ENCODE measurements at places on chromosomes 2 and 18. TPM values are rescaled to one million over a fixed set of nuclear protein-coding genes. Genes with fewer than 3 reads are reported as not detected.
A peak's percentile ranks its signal among the peaks of the same experiment; 100 is the strongest.

DNA sequence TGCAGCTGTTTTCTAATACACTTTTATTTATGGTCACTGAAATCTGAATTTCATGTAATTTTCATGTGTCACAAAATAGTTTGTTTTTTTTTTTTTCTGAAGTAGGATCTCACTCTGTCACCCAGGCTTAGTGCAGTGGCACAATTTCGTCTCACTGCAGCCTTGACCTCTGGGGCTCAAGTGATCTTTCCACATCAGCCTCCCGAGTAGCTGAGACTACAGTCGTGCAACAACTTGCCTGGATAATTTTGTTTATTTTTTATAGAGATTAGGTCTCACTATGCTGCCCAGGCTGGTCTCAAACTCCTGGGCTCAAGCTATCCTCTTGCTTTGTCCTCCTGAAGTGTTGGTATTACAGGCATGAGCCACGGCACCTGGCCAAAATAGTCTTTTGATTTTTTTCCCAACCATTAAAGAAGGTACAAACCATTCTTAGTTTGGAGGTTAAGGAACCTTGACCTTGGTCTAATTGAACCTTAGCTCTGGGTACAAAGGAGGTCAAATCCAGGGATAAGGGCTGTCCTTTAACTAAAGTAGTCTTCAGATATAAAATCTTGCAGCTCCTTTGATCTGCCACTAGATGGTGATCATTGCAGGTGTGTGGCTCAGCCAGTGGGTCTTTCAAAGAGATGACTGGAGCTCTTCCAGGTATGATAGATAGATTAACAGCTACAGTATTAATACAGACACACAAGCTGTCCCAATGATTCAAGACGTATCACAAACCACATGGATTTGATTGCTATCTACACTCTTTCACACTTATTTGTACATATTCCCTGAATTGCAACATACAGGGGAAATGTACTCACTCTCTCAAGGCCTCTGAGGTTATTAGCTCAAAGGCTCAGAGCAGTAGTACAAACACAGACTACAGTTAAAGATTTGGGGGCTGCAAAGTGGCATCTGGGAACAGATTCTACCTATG, 4.7 kb upstream of the KRCC1 start:
- no peak for DNase-seq

GRCh38 chr2:21928292-21928691, 804.5 kb downstream of the TDRD15 start:
- DNase-seq: no peak

DNA sequence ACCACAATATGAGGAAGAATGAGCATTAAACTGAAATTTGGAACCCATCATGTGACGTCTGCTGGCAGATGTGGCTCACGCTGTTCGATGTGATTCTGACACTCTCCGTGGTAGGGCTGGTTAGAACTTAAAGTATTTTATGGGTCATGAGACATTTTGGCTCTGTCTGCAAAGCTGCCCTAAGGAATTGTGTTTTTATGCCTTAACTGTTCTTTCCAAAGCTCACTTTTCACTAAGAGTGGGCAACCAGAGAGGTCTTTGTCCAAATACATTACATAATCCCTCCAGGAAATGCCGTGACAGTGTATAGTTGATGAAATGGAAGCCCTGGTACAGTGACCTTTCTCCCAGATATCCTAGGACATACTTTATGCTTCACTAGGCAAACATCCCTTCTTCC, 119.1 kb downstream of the AQP4 start:
- no peak for DNase-seq

- no peak for DNase-seq
Measured at GRCh38 chr2:218262631-218263586, 2.1 kb downstream of the GPBAR1 start.

GRCh38 chr2:16630463-16630862, 35.2 kb downstream of the CYRIA start:
- DNase-seq: no peak

GRCh38 chr2:239945751-239946561, 79.2 kb downstream of the NDUFA10 start:
- peak; percentile 16 for DNase-seq

- no peak for DNase-seq
Measured at GRCh38 chr2:54377901-54378493, 78.1 kb upstream of the SPTBN1 start.

DNA sequence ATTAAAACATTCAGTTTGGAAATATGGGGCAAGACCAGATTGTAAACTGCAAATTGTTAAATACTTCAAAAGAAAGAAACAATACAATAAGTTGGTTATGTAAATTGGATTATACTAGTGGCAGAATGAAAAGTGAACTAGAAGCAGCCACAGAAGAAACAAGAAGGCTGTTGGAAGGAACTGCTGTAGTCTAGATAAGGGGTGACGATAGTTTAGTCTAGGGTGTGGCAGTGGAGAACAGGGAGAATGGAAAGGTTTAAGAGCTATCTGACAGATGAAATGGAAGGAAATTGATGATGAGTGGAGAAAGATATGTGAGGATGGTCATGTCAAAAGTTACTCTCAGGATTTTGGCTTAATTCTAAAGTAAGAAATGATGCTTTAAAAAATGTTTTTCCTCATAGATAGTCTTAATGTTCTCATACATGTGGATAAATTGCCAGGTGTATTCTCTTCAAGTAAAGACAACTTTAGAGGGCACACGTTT, 179.7 kb downstream of the GPD2 start:
- DNase-seq: no peak

DNA sequence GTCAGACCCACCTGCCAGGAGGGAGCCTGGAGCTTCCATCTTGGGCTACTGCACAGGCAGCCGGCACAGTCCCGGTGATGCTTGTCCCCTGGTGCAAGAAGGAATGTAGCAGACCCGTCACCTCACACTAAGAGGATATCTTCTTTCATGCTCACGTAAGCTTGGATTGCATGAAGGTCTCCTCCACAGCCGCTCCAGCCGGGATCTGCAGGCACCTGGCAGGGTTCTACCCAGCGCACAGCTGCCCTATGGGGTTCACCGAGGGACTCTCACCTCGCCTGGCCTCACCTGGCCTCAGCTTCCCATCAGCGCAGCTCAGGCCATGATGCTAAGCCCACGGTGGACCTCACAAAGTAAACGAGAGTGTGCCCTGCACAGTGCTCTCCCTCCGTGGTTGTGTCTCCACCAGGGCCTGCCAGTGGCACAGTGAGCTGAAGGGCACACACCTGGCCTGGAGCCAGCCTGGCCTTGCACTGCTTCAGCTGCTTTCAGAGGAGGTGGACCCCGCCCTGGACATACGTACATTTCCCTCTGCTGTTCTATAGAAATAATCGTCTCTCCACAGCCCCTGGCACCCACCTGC, 239.1 kb downstream of the SEPTIN10 start:
- DNase-seq: no peak

- DNase-seq: no peak
Measured at GRCh38 chr2:71725836-71726235, 272.5 kb downstream of the DYSF start.

DNA sequence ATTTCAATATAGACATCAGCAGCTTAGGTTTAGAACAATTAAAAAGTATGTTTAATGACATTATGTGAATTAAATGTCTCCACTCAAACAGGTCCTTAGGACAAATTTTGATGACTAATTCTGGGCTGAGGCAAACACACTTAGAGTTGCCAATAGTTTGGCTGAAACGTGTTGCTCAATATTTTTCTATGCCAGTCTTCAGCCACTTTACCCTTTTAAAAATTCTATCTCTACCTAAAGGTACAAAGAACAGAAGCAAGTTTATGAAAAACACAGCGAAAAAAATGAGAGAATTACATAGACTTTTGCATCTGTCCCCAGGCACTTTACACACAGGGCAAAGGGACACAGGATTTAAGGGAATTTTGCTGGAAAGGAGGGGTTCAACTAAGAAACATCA, 4.5 kb downstream of the IDH1 start:
- no peak for DNase-seq

DNA sequence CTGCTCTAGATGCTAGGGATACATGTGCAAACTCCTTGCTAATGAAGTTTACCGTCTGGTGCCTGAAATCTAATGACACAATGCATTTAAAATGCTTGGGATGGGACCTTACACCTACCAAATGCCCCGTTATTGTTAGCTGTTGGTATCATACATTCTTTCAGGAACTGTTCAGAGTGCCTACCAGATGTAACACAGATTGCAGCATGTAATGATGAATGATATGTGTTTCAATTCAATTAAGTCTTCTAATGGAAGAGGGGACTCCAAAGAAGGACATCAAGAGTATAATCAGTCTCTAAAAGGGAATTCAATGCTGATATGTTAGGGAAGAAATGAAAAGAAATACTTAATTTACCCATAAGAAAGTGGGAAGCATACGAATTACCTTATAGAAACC, 3.2 kb downstream of the LYPD6 start:
- no peak for DNase-seq

- peak; percentile 28 for DNase-seq
Measured at GRCh38 chr2:159285929-159286708, at the start of gene WDSUB1. WDSUB1 (minus strand) TSS chr2:159286703; CDS start chr2:159283069, 3,634 bp downstream.

- no peak for DNase-seq
Measured at GRCh38 chr2:118197011-118197675, 108.9 kb downstream of the INSIG2 start.

- no peak for DNase-seq
Measured at GRCh38 chr18:34773378-34773777, 63.3 kb downstream of the DTNA start.

- DNase-seq: no peak
Measured at GRCh38 chr18:23735021-23735464, 45.8 kb downstream of the LAMA3 start.

DNA sequence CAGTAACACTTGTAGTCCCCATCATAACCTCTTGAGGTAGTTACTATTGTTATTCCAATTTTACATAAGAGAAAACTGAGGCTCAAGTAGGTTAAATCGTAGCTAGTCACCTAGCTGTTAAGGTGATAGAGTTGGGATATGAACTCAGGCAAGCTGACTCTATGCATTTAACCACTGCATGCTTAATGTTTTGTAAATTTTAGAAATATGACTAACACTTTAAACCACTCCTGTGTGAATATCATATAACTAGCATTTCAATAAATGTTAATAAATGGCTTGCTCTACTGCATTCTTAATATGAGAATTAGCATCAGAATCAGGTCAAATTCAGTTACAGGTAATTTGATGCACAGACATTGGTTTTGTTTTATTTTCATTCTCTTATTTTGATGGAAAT, 35.6 kb upstream of the CREB1 start:
- DNase-seq: no peak

GRCh38 chr18:6256521-6256920, 158.2 kb downstream of the L3MBTL4 start:
- no peak for DNase-seq

GRCh38 chr18:65215865-65216466, 534.8 kb upstream of the CDH7 start:
- no peak for DNase-seq

- no peak for DNase-seq
Measured at GRCh38 chr2:145273840-145274239, 753.9 kb upstream of the ZEB2 start.

DNA sequence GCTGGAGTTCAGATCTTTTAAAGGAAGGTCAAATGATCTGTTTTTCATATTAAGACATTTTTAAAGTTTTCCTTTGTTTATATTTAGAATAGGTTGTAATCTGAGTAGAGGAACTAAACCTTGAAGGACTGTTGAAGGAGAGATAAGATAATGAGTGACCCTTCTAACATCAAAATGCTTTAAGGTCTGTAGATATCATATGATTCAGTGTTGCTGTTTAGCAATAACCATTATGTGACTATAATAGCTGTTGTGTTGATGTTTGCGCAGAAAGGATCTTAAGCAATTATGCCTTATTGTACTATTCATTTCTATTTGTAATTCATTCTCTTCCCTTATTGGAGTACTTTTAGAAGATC, 60.0 kb downstream of the SLC16A14 start:
- DNase-seq: no peak

GRCh38 chr2:39902103-39902502, 123.0 kb upstream of the THUMPD2 start:
- no peak for DNase-seq

DNA sequence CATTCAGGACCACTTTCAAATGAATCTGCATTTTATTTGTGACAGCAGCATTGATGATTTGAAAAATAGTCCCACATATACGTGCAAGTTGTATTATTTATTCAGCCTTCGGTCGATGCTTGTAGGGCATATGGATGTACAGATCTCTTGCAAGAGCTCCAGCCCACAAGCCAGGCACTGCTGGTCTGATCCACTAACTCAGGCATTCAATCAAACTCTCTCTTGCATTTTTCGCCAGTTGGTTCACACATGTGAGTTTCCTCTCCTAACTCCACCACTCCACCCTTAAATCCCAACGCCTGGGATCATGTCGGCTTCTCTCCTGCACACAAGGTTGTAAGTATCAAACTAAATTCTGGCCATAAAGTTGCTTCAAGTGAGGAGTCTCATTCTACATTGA, 318.7 kb downstream of the CYP26B1 start:
- DNase-seq: no peak

DNA sequence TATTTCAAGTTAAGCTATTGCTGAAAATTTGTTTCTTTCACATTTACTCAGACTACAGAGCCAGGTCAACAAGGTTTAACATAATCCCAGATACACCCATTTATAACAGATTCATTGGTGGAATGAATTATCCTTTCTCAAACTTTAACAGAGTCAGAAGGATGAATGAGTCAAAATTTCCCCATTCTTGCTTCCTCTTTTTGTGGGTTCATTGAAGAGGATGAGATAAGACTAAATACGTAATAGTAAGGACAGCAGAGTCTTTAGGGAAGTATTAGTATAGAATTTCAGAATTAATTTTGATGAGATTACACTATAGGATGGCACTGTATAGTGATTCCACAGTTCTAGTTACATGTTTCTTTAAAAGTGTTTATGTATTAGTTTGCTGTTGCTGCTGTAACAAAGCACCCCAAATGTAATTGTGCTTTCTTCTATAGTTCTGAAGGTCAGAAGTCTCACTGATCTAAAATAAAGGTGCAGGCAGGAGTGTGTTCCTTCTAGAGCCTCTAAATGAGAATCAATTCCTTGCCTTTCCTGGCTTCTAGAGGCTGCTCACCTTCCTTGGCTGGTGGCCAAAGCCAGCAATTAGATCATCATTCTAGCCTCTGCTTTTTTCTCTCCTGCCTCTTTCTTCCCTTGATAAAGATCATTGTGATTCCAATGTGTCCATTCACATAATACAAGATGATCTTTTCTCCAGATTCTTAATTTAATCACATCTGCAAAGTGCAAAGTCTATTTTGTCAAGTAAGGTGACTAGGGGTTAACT, 309.3 kb upstream of the PIK3C3 start:
- no peak for DNase-seq

Gene NUP35
- 16.6 TPM for total RNA-seq

Gene SAG
- total RNA-seq: 0.09 TPM

Gene EMX1
- not detected for total RNA-seq

Gene SANBR
- total RNA-seq: 8.9 TPM

Gene M1AP
- total RNA-seq: 1.8 TPM

Gene ELOA2
- total RNA-seq: not detected

Gene FN1
- total RNA-seq: 187 TPM
